ENCODE measurements at places on chromosomes 4 and X.

DNA sequence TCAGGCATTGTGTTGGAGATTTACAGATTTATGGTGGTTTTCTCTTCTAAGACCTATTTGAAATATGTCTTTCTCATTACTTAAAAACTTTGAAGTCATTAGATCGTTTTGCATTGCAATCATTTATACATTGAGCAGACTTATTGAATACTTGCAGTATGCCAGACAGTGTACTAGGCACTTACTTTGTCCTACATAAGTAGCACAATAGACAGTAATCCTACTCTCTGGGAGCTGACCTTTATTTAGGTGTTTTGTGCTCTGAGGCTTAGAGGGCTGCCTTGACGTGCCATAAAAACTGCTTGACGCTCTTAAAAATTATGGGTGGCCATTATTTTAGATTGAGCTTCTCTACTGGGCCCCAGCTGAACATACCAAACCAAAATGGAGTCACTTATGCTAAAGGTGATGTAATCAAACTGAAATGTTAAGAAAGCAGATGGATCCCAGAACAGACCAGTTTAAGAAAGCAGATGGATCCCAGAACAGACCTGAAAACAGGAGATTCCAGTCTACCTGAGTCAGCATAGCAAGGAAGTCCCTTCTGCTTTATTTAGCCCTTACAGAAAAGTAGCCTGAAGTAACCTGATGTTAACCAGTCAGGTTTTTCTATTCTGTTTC lies 42.4 kb downstream of the PTTG2 start:
- DNase-seq: no peak

DNA sequence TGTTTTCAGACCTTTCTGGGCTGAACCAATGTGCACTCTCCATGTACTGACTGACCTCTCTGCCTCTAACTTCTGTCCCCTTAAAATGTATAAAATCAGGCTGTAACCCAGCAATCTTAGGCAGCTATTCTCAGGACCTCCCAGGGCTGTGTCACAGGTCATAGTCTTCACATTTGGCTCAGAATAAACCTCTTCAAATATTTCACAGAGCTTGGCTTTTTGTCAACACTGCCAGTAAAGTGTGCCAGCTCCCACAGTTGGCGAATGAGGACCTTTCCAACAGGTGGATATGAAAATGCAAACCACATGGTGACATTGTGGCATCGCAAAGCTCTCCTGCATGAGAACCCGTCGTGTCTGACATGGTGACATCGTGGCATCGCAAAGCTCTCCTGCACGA lies 76.4 kb downstream of the ACOX3 start:
- DNase-seq: no peak

DNA sequence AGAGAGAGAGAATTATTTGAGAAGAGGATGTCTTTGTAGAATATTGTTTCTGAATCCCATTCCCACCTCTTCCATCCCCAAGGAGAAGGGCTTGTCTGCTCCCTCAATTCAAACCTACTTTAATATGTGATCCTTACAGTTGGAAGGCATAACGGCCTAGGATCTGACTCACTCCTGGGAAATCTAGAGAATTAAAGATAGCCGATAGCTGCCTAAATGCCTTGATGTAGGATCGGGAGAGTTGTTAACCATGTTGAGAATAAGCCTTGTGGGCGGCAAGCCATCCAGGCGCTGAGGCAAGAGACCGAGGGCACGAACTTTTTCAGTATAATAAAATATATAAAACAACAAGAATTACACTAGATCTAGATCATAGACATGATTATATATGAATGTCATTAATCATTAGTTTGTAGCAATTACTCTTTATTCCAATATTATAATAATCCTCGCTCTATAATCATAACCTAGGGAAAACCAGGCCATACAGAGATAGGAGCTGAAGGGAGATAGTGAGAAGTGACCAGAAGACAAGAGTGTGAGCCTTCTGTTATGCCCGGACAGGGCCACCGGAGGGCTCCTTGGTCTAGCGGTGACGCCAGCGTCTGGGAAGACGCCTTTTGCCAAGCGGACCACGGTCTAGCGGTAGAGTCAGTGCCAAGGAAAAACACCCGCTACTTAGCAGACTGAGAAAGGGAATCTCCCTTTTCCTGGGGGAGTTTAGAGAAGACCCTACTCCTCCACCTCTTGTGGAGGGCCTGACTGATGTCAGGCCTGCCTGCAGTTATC lies 13.5 kb downstream of the EMCN start:
- no peak for DNase-seq

- no peak for DNase-seq
Observed at GRCh38 chrX:154729439-154729838, 21.4 kb downstream of the GAB3 start.

DNA sequence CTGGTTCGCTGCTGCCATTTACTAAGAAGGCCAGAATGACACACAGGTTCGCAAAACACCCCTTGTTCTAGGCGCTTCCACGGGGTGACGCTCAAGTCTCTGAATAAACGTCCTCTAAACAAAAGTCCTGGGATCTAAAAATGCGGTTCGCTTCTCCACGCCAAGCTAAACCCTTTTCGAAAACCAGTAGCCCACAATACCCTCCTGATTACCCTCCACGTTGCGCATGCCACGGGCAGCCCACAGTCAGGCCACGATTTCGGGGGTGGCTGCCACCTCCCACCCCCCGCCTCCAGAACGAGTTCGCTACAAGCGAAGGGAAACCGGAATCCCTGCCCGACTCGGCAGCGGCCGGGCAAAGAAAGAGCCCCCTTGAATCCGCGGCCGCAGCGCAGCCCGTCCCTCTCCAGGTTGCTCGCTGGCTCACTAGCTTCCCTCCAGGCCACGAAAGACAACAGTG lies 423 bp downstream of the RPL39 start:
- no peak for DNase-seq

GRCh38 chrX:100368167-100368566 lies 41.9 kb downstream of the PCDH19 start:
- no peak for DNase-seq

DNA sequence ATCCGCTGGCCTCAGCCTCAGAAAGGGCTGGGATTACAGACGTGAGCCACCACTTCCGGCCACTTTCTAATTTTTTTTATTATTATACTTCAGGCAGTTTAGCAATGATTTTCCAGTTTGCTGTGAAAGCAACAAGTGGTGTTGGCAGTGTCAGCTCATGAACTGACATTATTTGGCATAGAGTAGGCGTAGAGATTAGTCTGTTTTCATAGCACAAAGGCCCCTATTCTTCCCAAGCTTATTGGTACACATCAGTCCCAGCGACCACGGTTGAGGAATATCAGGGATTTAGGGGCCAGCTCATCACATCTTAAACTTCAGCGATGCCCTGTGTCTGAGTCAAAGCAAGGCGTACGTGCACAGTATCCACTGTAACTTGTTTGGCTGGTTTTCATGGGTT lies 53.0 kb upstream of the RASSF6 start:
- DNase-seq: no peak

GRCh38 chr4:6395466-6396228 lies 76.8 kb downstream of the PPP2R2C start:
- no peak for DNase-seq

- no peak for DNase-seq
Observed at GRCh38 chrX:17380221-17380620, 5.2 kb downstream of the NHS start.

DNA sequence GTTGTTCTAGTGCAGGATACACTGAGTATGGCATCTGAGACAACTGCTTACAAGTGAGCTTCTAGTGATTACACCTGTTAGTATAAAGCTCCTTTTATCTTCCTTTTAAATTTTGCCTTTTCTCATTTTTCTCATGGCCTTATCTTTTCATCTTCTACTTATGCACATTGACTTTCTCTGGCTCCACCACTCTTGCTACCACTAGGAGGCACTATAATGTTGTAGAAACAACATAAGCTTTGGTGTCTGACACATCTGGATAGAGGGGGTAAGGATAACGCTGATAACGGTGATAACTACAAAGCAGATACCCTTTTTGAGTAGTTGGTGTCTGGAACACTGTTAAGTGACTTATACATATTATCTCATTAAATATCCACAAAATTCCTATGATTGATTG lies 187.4 kb upstream of the TEX13C start:
- DNase-seq: no peak

DNA sequence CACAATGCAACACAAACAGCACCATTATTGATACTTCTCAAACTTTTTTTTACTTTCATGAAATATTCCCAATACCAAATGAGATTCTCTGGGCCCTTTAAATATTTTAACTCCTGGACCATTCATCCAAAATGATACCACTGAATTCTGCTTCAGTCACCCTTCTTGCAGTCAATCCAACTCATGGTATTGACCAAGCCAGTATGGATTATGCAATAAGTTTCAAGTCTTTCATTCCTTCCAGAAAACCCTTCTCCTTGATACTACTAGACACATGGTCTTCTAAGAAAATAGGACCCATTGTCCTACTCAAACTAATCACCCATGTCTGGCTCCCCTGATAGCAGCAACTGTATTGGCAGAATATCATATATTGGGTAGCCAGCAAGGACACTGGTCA lies 23.0 kb downstream of the ZNF721 start:
- DNase-seq: no peak

GRCh38 chrX:108224218-108224617 lies 132.6 kb downstream of the ATG4A start:
- no peak for DNase-seq

DNA sequence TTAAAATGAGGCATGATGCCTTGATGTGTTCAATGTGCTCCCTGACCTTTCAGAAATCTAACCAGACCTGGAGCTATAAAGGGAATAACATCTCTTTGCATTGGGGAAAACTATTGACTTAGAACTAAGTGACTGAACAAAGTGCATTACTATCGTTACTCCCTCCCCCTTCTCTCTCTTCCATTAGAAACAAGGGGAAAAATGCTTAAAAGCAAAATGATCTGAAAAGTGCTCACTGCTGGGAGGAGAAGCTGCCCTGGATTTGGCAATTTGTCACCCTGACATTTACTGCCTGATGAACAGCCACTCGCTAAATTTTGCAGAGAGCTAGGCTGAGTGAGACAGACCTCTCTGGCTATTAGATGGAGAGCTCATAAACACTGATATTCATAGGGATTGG lies 48.6 kb upstream of the PARM1 start:
- DNase-seq: no peak

DNA sequence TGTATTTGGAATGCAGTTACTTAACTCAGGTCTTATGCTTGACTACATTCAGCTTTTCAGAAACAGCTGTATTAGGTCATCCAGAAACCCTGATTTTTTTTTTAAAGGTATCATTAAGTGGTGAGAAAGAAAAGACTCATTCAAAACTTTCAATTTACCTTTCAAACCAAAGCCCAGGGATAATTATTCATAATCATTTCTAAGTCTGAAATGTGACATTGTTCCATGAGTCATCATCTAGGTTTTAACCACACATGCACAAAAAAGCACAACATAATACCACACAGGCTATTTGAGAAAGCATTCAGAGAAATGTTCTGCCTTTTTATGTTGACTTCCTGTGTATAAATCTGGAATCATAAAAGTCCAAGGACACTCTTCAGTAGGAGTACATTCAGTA lies 288.2 kb downstream of the IL1RAPL2 start:
- DNase-seq: no peak

GRCh38 chrX:136623396-136623795 lies 24.6 kb upstream of the CD40LG start:
- no peak for DNase-seq

DNA sequence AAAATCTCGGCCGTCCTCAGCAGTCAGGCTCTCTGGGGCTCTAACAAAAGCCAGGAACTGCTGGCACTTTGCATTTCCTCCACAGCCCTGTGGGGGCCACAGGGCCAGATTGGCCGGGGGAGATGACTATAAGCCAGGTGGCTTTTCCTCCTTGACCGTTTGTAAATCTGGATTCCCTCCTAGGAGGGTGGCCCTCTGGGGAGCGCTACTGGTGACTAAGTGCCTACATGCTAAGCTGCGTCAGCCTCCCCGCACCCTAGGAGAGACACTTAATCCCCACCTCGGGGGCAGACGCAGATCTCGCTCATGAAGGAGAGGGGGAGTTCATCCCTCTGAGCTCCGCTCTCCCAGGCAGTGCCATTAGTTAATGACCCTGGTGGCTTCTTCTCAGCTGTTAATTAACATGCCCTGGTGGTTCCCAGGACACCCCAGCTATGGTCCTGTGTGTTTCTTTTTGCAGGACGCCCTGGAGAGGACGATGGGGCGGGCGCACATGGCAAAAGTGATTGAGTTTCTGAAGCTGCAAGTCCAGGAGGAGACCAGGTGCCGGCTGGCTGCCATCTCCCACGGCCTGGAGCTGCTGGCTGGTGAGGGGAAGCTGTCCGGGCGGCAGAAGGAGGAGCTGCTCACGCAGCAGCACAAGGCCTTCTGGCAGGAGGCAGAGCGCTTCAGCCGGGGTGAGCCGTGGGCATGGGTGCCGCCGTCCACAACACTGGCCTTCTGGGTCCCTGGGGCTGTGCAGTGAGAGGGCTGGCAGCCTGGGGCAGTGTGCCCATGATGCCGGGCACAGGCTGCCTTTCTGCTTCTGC lies 41.6 kb downstream of the EVC start:
- DNase-seq: no peak

DNA sequence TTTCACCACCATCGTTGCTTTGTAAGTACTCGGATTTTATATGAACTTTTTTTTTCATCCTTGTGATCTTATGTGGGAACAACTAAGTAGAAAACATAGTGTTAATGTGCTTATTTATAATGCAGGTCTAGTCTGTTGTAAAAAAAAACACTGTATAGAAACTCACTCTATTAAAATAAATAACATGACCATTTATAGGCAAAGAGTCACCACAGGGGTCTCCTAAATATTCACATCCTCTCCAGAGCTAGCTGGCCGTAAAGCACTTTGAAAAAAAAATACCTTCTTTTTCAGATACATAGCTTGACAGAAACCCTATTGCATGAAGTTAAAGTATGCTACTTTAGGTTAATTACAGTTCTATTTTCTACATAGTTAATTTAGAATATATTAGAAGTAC lies 11.2 kb downstream of the TMEM184C start:
- no peak for DNase-seq

DNA sequence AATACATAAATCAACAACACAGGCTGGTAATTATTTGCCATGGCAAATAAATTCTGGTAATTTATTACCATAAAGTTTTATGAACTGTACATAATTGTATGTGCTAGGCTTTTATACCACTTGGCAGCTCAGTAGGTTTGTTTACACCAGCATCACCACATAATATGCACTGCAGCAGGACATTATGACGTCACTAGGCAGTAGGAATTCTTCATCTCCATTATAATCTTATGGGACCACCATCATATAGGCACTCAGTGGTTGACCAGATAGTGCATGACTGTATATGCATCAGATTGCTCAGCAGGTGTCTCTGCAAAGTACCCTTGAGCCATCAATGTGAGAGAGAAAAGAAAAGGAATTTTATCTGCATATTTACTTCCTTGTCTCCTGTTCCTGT lies 295.4 kb downstream of the CFAP47 start:
- no peak for DNase-seq

GRCh38 chr4:171288816-171289432 lies 524.3 kb upstream of the GALNTL6 start:
- DNase-seq: no peak

DNA sequence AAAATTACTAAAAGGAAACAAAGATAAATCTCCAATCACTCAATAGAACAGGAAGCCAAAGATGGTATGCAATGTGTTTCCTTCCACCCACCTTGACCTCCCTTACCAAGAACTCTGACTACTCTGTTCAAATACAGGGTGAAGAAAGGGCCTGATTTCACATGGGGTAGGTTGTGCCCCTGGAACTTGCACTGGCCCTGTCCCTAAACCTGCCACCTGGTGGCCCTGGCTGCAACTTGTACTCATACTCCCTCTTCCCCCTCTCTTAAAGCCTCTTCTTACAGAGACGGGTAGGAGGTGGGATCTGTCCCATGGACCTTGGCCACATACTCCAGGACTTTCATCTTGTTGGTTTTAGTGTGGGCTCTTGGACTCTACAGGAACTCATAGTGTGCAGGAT lies 17.3 kb upstream of the TMEM185A start:
- no peak for DNase-seq

GRCh38 chr4:145840162-145840768 lies 98.4 kb downstream of the ZNF827 start:
- peak; percentile 20 for DNase-seq

All from C1 segment of cervical spinal cord (tissue), 14 donors.